ENCODE measurements at places on chromosomes 7 and 10.

GRCh38 chr7:155603858-155604503, 40.5 kb upstream of the RBM33 start:
- no peak for DNase-seq

- no peak for DNase-seq
Measured at GRCh38 chr7:37690206-37690605, 6.6 kb downstream of the GPR141 start.

GRCh38 chr7:141866974-141867373, 25.7 kb upstream of the PRSS37 start:
- no peak for DNase-seq

DNA sequence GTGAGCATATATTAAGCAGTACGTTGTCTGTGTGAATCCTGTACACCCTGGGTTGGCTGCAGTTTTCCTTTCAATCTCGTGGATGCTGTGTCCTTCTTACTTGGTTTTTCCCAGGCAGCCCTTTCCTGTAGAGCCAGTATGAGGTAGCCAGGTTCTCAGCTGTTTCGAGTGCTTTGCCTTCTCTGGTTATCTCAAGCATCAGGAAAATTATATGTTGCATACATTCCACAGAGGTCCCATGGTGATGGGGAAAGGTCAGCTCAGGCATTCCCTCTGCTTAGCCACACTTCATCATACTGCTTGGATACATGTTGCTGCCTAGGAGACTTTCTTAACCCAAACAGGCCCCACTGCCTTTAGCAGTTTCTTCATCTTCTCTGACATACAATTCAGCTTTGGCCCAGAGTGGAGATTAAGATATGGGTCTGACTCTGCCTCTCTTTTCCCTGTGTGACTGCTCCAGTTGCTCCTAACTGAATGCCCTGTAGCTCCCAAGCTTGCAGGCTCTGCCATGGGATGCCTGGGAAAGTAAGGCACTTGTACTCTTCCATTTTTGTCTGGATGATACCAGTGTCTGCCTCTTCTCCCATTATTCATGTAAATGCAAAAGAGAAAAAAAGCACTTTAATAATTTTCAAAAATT, 11.3 kb downstream of the GNAI1 start:
- no peak for DNase-seq

DNA sequence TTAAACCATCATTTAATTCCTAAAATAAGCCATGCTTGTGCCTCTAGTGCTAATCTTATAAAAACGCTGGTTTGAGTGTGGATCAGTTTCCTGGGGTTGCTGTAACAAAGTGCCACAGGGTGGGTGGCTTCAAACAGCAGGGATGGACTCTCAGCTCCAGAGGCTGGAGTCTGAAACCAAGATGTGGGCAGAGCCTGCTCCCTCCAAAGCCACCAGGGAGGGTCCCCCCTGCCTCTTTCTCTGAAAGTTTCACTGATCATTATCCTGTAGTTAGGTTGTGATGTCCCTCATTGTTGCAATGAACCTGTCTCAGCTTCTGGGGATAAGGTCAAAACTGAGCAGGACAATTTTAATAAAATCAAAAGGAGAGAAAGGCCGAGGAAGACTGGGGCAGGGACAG, 251.9 kb upstream of the TCERG1L start:
- DNase-seq: no peak

GRCh38 chr10:30509508-30509907, 75.5 kb downstream of the MAP3K8 start:
- no peak for DNase-seq

DNA sequence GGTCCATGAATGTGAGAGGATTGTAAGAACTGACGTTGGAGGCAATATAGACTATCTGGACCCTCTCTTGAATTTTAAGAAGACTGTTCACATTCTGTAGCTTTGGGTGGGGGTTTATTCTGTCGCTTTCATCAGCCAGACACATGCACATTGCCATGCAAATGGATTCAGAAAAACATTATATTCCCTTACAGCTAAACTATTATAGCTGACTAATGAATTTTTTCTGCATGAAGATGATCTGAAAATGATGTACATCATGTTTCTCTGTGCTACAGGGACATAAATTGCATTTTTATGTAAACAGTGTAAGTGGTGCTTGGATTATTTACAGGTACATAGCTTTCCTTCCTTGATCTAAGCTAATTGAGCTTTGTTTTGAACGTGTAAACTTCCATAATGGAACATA, 1.5 kb downstream of the MET start:
- no peak for DNase-seq

GRCh38 chr10:78782441-78782840, 286.3 kb upstream of the ZMIZ1 start:
- no peak for DNase-seq

DNA sequence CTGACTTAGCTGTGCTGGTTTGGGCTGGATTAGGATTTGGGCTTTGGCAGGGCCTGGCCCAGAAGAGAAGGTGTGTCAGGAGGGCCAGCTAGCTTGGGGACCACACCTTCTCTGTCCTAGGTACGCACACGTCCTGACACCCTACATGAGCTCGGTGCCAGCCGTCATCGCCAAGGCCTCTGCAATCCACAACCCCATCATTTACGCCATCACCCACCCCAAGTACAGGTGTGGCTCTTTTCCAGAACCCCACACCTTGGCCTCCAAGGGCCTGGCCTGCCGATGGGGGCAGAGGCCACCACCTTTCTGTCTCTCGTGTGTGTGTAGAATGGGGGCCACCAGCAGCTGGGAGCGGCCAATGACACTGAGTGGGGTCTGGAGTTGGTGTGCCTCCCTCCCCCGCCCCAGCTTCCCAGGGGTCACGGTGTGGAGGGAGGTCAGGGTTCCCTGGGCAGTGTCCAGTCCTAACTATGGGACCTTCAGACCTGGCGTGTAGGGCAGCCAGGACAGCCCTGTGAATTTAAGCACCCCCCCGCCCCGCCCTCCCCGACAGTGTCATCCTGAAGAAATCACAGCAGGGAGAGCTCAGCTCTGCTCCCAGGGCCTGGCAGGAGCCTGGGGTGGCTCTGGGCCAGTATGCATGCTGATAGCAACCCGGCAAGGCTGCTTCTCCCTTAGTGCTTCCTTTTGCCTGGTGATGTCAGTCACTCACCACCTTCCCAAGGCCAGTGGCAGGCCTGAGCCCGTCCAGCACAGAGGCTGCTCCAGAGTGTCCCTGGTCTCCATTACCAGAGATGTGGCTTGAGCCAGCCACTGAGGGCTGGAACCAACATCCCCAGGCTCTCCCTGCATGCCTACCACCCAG, 6.9 kb upstream of the LDB3 start:
- peak; percentile 41 for DNase-seq

DNA sequence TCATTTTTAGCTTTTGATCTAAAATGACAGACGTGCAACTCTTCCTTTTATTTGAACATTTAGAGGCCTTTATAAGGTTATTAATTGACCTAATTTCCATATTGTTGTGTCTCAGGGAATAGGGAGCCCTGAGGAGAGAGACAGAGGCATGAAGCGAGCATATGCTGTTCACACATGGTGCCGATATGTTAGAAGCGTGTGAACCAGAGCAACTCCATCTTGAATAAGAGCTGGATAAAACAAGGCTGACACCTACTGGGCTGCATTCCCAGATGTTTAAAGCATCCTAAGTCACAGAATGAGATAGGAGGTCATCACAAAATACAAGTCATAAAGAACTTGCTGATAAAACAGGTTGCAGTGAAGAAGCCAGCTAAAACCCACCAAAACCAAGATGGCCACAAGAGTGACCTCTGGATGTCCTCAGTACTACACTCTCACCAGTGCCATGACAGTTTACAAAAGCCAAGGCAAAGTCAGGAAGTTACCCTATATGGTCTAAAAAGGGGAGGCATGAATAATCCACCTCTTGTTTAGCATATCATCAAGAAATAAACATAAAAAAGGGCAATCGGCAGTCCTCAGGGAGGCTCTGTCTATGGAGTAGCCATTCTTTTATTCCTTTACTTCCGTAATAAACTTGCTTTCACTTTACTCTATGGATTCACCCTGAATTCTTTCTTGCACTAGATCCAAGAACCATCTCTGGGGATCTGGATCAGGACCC, 80.1 kb downstream of the SEC61G start:
- no peak for DNase-seq

DNA sequence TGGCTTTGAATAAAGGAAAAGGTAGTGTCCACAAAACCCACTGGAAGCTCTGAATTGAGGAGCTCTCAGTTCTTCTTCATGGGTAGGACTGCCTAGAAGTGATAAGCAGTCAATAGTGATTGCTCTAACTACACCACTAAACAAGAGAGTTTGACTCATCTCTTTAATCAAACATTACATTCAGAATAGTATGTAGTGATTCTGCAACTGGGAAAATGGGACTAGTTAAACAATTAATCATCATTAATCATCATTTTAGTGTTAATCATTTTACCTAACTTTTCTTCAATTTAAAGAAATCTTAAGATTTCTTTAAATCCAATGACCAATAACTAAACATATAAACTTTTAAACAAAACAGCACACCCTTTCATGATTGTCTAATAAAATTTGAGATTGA, 484.0 kb upstream of the FZD8 start:
- DNase-seq: peak; percentile 52

DNA sequence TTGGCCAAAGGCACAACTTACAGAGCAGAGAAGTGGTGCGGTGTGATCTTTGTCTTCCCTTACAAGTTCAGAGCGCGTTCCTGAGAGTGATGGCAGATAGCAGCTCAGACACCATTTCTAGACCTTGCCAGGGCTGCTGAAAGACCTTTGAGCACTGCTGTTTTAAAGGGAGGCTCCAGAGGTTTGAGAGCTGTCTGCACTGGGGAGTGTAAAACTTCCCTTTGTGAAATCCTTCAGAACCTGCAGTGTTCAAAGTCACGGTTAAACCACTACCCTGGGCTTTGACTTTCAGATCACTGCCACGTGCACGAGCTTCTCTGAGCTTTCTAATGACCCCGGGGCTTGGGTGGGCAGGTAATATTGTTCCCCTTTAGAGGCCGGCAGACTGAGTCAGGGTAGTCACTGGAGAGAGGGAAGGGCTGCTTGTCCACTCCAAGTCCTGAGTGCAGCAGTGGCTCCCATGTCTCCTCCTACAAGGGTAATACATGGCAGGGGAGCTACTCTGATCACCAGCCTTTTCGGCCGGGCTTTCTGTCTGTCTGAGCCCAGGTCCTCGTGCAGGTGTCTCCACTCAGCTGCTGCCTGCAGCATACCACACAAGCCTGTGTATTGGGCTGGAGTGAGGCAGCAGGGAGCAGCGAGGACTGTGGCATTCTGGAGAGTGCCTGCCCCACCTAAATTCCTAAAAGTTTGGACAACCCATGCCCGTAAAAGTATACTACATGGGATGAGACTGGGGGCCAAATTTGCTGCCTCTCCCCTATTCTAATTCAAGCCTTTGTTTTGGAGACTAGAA, 63.3 kb downstream of the ZMIZ1 start:
- no peak for DNase-seq

- DNase-seq: no peak
Measured at GRCh38 chr7:143418681-143419458, 10.2 kb upstream of the EPHA1 start.

DNA sequence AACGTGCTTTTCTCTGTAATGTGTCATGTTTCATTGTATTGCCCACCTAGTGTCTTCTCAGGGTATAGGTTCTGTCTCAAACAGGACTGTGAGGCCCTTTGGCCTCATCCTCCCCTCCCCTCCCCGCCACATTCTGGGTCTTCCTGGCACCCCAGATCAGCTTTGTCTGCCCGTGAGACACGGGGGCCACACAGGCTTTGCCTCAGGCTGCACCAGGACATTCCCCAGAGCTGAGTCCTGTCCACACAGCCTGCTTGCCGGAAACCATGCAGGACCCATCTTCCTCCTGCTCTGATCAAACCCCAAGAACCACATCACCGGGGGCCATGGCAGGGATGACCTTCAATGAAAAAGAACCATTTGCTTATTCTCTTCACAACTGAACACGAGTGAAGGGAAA, 18.6 kb downstream of the MAT1A start:
- no peak for DNase-seq

DNA sequence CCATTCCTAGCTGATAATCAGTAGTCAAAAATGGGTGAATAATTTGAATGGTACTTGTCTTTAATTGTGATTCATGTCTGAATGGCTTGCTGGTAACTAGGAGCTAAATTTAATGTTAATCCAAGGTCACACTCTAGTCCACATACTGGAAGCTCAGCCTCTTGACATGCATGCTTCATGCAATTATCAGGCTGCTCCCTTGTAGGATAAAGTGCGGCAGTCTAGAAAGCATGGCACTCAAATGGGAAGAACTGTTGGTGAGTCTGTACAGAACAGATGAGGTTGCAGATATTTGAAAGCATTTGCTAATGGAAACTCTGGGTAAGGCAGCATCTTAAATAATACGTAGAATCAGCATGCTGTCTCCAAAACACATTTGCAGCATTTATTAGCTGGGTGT, 499.4 kb downstream of the AUTS2 start:
- no peak for DNase-seq

DNA sequence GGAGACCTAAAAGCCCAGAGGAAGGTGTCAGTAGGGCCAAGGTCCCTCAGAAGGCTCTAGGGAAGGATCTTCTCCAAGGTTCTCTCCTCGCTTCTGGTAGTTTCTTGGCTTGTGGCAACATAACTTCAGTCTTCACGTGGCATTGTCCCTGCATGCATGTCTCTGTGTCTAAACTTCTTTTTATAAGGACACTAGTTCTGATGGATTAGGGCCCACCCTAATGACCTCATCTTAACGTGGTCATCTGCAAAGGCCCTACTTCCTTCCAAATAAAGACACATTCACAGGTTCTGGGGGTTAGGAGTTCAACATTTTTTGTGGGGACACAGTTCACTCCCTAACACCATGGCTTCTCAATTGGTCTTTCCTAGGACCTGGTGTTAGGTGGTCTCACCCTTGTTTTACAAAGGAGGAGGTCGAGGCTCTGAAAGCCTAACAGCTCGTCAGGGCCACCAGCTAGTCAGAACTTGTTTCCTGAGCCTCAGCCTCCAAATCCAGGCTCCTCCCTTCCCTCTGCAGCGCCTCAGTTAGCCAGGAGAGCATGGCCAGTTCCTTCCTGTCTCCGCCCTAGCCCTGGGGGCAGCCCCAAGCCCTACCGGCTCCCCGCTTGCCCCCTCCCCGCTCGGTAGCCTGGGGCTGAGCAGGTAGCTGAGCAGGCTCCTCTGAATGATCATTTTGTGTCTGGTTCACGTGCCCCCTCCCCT, 109.7 kb upstream of the PPIF start:
- DNase-seq: peak; percentile 64
